ENCODE measurements at places on chromosomes 12 and 14.

- DNase-seq: no peak
Measured at GRCh38 chr14:68412505-68413465, 380.1 kb downstream of the ZFP36L1 start.

- no peak for DNase-seq
Measured at GRCh38 chr14:63134801-63135200, 69.4 kb upstream of the RHOJ start.

DNA sequence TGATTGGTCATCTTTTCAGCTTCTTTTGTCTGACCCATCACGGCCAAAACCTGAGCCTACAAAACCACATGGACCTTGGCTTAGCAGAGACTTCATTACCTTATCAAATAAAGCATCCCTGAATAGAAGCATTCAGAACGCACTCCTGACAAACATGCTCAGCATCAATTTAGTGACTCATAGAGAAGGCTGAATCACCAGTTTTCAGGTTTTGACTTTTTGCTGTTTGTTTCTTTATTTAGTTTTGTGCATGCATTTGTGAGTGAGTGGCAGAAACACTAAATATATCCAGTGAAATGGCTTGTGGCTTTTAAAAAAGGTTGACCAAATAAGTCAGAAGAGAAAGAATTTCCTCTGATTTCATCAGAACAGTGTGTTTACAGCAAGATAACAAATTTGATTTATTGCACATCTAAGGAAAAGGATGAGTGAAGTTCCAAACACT, 19.0 kb upstream of the OVCH1 start:
- DNase-seq: no peak

- no peak for DNase-seq
Measured at GRCh38 chr12:11711651-11712327, 62.3 kb downstream of the ETV6 start.

- DNase-seq: peak; percentile 42
Measured at GRCh38 chr12:47032644-47033043, 46.8 kb upstream of the PCED1B start.

DNA sequence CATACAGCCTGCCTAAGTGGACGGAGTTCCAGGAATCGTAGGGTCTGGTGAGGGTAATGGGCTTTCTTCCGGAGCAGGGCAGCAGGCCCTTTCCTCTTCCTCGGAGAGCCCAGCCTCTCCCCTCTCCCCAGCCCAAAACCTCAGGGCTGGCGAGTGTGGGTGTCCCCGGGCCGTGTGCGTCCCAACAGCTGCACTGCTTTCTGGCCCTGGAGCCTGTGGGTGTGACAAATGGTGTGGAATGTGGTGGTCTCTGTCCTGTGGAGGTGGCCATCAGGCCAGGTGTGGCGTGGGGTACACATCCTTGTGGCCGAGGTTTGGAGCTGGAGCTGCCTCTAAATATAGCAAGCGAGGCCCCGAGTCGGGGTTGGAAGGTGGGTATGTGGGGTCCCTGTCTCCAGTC, 8.5 kb downstream of the ORAI1 start:
- DNase-seq: no peak

DNA sequence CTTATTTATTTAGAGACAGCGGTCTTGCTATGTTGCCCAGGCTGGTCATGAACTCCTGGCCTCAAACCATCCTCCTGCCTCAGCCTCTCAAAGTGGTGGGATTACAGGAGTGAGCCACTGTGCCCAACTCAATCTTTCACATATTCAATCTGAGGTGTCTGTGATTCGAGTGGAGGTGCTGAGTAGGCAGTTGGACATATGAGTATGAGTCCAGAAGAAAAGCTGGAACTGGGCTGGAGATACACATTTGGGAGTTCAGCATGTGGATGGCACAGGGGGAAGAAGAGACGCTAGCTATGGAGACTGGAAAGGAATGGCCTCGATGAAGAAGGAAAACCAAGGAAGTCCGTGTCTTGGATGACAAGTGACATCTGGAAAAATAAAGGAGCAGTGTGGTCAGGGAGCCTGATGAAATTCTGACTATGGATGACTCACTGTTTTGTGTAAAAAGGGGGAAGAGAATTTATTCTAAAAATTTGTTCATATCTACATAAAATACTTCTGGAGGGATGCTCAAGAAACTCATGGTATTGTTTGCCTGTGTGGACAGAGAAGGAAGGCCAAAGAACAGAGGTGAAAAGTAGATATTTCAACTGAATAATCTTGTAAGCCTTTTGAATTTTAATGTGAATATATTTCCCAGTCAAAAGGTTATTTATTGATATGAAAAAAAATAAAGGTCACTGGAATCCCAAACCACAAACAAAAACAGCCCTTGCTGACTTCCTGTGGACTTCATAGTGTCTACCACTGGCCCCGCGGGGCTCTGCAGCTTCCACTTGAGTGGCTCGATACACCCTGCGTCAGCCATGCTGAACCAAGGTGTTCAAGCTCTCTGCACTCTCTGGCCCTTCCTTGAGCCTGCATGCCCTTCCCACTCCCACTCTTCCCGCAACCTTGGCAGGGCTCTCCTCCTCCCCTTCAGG, 8.9 kb upstream of the LTA4H start:
- no peak for DNase-seq

GRCh38 chr14:100213956-100214769, 24.8 kb upstream of the YY1 start:
- peak; percentile 90 for DNase-seq

DNA sequence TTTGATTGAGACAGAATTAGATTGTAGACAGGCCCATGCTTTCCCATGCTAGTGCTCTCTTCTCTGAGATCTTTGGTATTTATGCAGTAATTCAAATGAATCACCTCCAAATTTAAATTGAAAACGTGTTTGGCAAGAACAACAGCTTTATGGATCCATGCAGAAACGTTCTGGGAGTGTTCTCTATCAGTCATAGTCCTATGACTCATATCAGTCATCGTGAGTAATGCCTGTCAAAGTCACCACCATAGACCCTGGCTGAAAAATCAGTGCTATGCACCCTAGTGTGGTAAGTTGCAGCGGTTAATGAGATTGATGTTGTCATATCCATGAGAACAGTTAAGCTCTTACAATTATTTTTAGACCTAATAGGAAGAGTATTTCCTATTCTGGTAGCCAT, 90.1 kb upstream of the FOXG1 start:
- no peak for DNase-seq

- DNase-seq: peak; percentile 40
Measured at GRCh38 chr12:10716704-10717315, 6.3 kb downstream of the YBX3 start.

DNA sequence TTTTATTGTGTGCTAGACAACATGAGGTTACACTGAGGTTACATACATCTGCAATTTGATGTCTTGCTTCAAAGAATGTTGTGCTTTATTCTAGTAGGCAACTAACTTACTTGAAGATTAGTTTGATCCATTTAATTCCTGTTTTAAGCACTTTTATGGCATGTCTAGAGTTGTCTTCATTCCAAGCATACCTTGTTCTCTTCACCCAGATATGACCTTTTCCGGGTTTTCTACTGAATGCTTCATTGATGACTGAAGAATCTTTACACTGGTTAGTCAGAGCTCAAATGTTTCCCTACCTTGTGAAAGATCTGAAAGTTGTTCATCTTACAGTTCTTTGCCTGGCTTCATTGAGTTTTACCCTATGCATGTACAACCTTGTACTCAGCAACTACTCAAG, 274.0 kb upstream of the KITLG start:
- DNase-seq: no peak

DNA sequence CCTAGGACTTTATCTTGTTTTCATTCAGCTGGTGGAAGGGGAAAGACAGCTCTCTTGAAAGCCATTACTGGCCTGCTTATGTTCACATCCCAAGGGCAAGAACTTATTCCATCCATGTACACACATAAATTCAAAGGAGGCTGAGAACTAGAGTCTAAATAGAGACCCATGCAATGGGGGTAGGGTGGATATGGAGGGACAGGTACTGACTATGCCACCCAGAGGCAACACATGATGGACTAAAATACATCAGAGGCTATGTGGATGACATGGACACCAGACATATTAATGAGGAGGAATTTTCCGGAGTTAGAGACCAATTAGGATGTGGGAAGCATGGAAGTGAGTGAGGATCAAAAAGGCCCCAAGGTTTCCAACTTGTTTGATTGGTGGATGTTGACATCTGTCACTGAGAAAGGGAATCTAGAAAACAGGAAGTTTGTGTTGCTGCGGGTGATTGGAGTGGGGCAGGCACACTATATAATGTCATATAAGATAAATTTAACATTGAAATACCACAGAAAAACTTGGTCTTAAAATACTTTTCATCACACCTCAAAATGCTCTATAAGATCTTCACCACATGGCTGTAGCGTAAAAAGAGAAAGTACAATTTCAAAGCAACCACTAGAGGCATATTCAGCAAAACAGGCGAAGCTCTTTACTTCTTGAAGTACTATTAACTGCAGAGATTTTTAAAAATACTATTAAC, 130.4 kb downstream of the GRIP1 start:
- DNase-seq: no peak

- DNase-seq: no peak
Measured at GRCh38 chr12:68240975-68241374, 12.4 kb downstream of the IL22 start.

GRCh38 chr12:29043069-29043468, 106.0 kb upstream of the FAR2 start:
- no peak for DNase-seq

- DNase-seq: no peak
Measured at GRCh38 chr12:101566318-101566717, 28.5 kb upstream of the MYBPC1 start.

GRCh38 chr12:31324116-31324844, 1.7 kb downstream of the SINHCAF start:
- DNase-seq: peak; percentile 91

GRCh38 chr12:123089631-123090353, 61.1 kb downstream of the PITPNM2 start:
- no peak for DNase-seq

DNA sequence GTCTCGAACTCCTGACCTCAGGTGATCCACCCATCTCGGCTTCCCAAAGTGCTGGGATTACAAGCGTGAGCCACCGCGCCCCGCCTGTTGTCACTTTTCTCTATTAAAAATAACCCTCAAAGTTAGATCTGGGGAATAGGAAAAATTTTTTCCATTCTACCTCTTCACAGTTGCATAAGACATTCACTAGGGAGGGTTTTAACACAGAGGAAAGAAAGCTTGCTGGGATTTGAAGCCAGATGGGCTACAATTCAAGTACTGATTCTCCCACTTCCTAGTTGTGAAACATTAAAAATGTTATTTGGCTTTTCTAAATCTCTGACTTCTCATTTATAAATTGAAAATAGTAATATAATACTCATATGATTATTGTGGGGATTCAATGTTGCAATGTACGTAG, 23.3 kb upstream of the SLC15A5 start:
- no peak for DNase-seq

- peak; percentile 38 for DNase-seq
Measured at GRCh38 chr12:53937099-53937498, 1.5 kb upstream of the HOXC13 start.

DNA sequence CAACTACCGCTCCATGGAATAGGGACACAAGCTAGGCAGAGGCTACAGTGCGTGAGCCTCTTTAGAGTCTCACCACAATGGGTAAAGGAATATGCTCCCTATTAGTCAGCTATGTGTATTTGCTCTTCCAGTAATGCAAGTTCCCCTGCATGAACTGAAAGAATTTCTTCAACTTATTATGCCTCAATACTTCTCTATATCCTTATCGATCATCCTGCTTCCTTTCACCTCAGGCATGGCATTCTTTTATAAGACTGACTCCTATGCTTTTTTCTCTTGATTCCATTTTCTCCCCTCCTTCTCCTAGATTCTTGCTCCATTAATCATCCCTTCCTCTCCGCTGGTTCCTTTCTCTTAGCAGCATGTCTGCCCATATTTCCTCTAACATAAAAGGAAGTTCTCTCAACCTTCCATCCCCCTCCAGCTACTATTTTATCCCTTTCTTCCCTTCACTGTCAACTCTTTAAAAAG, 94.5 kb upstream of the CPM start:
- no peak for DNase-seq

- DNase-seq: no peak
Measured at GRCh38 chr12:43213608-43214007, 338.4 kb downstream of the ADAMTS20 start.

GRCh38 chr12:68306564-68306963, 25.6 kb downstream of the MDM1 start:
- DNase-seq: no peak

DNA sequence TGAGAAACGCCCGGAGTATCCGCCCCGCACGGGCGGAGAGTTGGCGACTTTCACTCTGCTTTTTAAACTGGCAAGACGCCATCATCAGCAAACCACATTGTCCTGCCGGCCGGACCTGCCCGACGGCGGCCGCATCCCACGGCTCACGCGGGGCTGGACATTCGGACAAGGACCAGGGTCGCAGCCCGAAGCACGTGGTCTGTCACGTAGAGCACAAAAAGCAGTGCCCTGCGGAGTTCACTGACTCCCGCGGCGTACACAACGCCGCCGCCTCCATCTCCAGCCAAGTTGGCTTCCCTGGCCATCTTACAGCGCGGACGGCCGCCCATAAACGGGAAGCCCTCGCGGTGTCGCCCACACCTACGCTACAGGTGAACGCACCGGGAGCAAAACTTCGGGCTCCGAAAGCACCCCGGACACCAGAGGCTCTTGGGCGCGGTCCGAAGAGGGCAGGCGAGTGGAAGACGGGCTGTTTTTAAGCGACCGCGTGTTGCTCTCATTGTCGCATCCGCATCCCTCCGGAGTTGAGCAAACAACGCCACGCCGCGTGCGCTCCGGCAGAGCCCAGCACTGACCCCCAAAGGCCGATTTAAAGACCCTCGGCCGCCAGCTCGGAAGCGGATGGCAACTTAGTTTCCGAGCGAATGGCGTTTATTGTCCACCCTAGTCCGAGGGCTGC, 966 bp downstream of the SINHCAF start:
- peak; percentile 89 for DNase-seq

- DNase-seq: no peak
Measured at GRCh38 chr12:42277396-42278127, 39.5 kb upstream of the YAF2 start.

- DNase-seq: peak; percentile 30
Measured at GRCh38 chr14:50954811-50955372, 10.6 kb upstream of the PYGL start.

DNA sequence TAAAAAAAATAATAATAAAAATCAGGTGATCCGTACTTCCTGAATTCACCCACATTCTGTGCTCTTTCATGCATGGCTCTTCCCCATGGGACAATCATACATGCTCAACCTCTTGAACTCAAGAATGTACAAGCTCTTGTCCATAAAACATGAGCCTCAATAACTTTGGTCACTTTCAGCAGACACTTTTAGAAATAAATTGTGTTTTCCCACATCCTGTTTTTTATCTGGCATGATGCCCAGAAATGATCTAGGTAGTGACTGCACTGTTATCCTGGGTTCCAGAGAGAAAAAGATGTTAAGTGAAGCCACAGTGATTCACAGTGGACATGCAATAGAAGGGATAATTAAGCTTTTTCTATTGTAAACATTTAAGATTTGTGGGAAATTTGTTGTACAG, 537.6 kb upstream of the TMEM132C start:
- DNase-seq: no peak

GRCh38 chr12:130634866-130635265, 81.2 kb downstream of the RIMBP2 start:
- DNase-seq: no peak

DNA sequence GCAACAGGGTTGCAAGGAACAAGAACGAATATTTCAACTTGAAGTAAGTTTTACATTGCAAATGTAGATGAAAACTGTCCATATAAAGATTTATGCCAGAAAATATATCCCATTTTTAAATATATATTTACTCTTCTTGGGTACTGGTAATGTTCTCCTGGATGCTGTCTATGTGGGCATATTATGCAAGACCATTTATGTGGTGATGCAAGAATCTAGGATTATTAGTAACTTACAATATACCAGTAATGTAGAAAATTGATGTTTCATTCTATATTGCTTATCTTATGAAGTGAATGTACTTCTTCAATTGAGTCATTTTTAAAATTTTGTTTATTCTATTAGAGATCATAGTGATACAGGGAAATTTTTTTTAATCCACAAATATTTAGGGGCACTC, 25.1 kb downstream of the FGFR1OP2 start:
- no peak for DNase-seq

All from retina (tissue), 1 donor.